ENCODE measurements at places on chromosomes 2 and 18.

GRCh38 chr2:63590626-63591408, 2.1 kb downstream of the MDH1 start:
- DNase-seq, result no peak

- no peak for DNase-seq
Observed at GRCh38 chr2:6754419-6754818, 111.3 kb downstream of the CMPK2 start.

DNA sequence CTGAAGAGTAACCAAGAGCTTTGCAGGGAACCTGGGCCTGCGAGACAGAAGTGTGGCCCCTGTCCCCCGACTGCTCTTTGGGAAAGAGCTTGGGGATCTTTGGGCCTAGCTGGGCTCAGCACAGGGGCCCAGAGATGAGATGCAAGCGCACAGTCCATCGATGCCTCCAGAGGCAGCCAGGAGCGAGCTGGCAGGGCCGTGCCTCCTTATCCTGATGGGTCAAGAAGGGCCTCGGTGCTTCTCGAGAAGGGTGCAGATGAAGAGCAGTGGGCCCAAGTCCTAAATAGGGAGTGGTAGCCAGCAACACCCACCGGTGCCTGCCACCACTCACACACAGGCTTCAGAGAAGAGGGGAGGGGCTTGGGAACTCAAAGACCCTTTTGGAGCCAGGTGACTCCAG, 17.6 kb downstream of the KCNK3 start:
- no peak for DNase-seq

DNA sequence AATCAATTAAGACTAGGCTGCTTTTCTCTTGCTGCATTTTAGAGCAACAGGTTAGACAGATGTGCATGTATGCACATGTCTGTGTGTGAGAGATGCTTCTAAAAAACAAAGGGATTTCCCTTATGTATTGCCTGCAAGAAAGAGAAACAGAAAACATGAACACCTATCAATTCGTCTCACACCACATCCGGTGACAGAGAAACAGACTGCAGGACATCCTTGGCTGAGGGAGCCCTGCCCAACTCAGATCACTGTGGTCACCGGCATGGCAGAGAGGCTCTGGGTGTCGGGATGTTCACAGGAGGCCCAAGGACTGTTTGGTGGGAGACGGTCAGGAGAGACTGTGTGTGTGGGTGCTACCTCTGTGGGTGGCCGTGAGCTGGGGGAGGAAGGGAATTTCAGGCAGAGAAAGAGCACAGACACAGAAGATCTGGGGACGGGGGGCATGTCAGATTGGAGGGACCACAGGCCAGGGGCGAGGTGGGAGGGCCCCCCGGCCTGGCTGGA, 24.9 kb downstream of the FHL2 start:
- DNase-seq, result no peak

- DNase-seq, result no peak
Observed at GRCh38 chr2:48313036-48313877, 216.7 kb upstream of the STON1 start.
